ENCODE measurements at places on chromosomes 6 and 20.

DNA sequence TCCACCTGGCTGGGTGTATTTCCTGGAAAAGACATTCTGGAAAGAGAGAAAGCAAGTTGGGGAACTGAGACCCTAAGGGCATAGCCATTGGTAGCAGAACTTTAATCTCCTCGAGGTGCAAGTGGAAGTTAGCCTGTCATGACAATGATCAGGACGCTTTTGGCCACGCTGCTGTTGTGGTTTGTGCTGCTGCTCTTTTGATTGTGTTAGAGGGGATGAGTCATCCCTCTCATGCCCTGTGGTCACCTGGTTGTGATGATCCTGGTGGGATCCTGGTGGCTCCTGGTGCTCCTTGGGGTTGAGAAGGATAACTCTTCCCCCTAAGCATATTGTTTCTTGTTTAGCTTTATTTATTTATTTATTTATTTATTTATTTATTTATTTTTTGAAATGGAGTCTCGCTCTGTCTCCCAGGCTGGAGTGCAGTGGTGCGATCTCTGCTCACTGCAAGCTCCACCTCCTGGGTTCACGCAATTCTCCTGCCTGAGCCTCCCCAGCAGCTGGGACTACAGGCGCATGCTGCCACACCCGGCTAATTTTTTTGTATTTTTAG, 350.3 kb downstream of the KIF16B start:
- DNase-seq = no peak

DNA sequence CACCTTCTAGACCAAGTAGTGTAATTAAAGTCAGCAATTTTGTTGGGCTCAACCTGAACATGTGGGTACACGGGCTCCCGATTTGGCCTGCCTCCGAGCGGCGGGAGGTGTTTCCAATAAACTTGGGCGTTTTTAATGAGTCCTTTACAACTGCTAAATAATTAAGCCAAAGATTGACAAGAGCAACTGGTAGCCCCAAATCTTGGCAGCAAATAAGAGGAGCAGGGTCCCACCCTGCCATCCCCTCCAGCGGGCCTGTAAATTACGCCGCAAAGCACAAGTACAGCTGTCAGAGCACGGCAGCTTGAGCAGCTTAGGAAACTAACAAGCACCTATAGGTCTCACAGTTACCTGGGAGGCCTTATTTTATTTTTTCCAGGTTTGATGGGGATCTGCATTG, 217.1 kb downstream of the BMP7 start:
- no peak for DNase-seq

GRCh38 chr6:105301072-105301503, 101.8 kb downstream of the PREP start:
- no peak for DNase-seq

DNA sequence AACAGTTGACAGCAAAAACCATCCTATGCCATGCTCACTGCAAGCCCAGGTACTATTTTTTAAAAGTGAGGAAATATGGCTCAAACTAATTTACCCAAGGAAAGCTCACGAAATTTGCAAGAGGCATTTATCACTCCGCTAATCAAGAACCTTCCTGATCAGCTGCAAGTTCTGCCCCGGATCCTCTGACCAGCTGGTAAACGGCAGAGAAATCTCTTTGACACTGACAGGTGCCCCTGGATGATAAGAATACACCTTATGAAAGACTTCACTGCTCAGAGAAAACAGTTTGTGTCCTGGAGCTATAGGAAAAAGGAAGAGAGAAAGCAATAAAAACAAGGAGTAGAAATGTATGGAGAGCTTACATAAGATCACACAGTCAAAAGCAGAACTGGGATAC, 6.4 kb downstream of the CNKSR3 start:
- DNase-seq = no peak

- DNase-seq = no peak
Observed at GRCh38 chr20:46206025-46206424, 87.9 kb downstream of the CD40 start.

DNA sequence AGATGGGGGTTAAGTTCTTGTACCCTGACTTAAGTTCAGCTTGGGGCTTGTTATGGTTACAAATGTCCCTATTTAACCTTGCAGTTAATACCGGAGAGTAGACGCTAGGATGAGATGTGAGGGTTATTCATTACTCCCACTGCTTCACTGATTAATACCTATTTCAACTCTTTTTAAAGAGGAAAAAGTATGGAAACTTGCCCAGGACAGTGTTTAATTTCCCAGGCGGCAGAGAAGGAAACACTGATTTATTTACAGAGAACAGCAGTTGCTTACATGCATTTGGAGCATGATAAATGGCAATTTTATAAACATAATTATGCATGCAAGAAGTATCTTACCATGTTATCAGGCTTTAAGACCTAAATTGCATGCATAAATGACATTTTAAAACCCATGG, 137.7 kb downstream of the RCAN2 start:
- DNase-seq = no peak

- DNase-seq = no peak
Observed at GRCh38 chr20:47239719-47240067, 116.8 kb downstream of the ZMYND8 start.

- no peak for DNase-seq
Observed at GRCh38 chr6:26232940-26233648, 131.9 kb upstream of the BTN3A2 start.

GRCh38 chr6:81875782-81876293, 123.4 kb upstream of the TENT5A start:
- no peak for DNase-seq

DNA sequence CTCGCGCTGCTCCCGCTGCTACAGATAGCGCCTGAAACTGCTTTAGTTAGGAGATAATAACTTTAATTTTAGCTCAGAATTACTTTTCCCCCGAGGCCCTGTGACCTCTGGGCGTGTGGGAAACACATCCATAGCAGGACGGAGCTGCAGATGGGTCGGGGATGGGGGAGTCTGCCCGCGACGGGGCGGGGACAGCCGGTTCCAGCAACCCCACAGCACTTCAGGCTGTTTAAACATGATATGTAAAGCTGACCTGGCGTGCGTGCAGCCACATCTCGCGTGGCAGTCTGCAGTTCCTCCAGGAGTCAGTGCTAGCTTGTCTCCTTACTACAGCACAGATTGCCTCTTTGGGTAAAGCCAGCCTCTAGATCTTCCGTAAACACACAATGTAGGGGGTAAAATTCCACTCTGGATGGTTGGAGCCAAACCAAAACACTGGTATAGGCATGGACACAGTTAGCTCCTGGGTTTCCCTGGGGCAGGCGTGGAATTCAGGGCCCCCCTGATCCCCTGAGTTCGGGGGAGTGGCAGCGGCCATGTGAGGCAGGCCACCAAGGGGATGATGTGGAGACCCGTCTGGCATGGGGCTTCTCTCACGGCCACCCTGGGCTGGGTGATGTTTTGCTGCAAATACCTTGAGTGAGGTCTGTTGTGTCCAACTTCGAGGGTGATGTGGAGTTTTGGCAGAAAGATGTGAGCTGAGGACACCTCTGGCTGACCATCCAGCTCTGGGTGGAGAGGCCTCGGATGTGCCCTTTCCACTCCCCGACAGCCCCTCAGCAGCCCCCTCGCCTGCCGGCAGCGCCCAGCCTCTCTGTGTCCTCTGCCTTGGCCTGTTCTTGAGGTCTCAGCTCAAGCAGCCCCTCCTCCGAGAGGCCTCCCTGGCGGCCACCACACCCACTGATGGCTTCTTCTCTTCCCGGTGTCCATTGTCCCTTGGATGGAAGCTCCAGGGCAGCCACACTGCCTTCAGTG, 214.5 kb downstream of the TAF4 start:
- no peak for DNase-seq

DNA sequence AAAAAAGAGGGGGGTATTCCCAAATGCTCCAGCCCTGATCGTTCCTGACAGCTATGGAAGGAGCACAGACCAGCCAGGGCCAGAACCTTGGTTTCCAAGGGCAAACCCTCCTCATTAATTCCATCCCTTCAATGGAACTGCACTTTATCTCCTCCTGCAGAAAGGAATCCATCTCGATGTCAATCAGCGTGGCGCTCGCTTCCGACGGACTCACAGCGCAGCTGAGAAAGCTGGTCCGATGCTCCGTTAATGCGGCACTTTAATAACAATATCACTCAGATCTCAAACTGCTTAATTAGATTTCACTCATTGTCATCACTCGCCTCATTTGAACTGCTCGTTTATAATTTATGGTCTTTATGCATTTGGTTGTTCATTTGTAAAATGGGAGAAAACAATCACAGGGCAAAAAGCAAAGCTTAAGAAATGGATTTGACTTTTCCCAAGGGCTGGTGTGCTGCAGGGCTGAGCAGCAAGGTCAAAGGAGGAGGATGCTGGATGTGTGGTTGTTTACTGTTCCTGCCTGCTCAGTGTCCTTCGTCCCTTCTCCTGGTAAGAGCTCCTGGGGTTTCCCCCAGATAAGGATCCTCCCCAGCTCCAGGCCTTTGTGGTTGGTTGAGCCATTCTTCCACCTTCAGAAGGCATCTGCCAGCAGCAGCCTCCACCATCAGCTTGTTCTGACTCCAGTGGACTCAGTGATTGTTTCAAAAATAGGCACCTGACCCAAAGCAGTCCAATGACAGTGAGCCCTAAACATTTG, 152.7 kb downstream of the ANKRD60 start:
- no peak for DNase-seq

DNA sequence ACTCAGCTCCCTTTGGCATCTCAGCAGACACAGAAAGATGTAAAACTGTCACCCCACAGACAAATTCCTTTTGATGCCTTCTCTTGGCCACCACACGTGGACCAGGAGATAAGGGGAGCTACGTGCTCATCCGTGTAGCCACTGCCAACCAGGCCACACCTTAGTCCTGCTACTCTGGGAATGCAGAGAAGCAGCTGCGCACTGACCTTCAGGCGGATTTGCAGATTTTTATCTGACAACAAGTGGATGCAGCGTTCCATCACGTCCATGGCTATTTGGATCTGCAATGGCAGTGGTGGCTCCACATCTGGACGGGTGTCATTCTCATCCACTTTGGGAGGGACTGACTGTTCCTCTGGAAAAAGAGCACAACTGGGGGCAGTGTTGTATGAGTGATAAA, 30.8 kb downstream of the TTI1 start:
- no peak for DNase-seq

GRCh38 chr6:56349194-56349593, 101.8 kb upstream of the COL21A1 start:
- no peak for DNase-seq

DNA sequence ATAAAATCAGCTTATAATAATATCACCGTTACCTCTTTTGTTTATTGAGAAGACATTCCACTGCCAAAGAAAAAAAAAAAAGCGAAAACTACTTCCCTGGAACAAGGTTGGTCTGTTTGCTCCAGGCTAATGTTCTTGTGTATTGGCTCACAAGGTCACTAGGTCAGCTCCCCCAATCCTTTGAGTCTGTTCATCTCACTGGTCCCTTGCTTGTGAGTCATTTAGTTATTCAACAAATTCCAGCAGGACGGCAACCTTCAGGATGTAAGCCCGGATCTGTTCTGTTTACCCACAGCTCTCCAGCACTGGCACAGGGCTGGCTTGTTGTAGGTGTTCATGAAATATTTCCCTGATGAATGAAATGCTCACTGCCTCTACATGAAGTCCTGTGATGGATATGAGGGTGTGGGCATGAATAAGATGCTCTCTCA, 3.3 kb downstream of the ARHGAP40 start:
- no peak for DNase-seq

- no peak for DNase-seq
Observed at GRCh38 chr20:48844996-48845395, 17.2 kb upstream of the PREX1 start.

GRCh38 chr6:79600313-79600712, 30.8 kb upstream of the SH3BGRL2 start:
- no peak for DNase-seq

DNA sequence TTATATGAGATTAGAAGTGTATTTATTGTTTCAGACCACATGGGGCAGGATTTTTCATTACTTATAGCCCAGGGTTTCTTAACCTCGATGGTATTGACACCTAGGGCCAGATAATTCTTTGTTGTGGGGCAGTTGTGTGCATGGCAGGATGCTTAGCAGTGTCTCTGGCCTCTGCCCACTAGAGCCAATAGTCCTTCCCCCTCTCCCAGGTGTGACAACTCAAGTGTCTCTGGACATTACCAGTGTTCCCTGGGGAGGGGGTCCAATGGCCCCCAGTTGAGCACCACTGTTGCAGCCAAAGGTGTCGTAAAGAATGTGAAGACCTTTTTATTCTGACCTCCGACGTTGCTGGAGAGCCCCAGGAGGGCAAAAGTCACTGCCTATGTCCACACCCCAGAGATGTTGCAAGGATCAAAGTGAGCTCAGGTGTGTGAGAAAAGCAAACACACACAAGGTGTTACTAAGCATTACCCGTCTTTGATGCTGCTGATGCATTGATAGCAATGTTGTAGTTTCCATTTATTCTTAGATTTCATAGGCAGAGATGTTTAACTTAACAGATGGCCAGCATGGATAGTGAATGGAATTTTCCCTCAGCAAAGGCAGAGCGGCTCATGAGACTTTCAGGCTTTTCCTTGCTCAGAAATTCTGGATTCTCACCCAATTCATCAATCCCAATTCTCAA, 22.2 kb downstream of the BANF2 start:
- no peak for DNase-seq

- DNase-seq = no peak
Observed at GRCh38 chr6:18748314-18748713, 361.2 kb downstream of the RNF144B start.

DNA sequence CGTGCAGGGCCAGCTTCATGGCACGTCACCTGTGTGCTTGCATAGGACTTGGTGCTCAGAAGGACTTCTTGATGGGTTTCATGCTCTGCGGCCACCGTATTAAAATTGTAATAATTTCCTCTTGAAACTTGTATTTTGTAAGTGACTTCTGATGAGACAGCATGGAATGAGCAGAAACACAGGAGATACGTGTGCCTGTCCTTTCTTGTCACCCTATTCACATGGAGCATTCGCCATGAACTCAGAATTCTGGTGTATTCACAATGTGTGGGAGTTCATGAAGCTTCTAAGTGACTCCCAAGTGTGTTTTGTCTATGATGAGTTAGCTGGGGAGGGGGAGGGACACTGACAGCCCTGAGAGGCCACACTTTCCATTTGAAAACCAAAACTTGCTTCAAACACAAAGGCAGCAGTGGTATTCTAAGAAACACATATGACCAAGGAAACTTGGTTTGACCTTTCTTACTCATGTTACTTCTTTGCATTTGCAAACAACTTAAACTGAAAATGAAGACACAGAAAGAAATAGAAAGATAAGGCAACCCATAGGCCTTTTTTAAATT, 92.1 kb upstream of the NEDD9 start:
- no peak for DNase-seq

GRCh38 chr6:26055719-26056582, 31.3 kb upstream of the HFE start:
- peak; percentile 55 for DNase-seq

GRCh38 chr6:77178821-77179220, 284.5 kb downstream of the HTR1B start:
- DNase-seq = no peak

GRCh38 chr6:1871724-1872315, 262.1 kb downstream of the FOXC1 start:
- DNase-seq = no peak

GRCh38 chr20:4289875-4290274, 274.5 kb upstream of the RNF24 start:
- DNase-seq = no peak
